Activated gamma-delta T cell (primary cell): ENCODE measurements at places on chromosomes 2 and 18.

DNA sequence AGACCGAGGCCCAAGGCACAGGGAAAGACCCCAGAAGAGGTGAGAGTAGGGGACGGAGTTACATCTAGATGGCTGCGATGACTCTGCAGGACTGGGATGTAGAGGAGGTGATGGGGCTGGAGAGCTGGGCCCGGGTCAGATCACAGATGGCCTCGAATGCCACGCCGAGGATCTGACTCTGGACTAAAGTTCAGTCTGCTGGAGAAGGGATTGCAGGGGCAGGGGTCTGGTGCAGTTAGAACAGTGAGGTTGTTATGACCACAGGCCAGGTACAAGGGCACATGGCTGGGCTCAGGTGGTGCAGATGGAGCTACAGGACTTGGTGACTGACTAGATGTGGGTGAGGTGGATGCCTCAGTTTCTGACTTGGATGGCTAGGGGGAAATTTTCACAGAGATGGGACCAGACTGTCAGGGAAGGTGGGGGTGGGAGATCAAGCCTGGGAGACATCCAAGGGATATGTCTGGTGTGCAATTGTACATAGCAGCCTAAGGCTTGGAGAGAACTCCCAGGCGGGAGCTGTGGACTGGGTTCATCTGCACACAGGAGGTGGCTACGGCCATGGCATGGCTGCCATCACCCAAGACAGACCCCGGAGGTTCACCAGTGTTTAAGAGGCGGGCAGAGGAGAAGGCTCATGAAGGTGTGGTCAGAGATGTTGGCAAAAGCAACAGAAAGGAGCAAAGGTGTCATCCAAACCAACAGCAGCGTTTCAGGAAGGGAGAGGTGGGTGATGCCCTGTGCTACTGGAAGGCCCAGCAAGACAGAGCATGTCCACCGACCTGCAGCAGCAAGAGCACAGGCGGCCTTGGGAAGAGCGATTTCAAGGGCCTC lies 66.9 kb downstream of the CIB4 start:
- DNase-seq, result no peak

GRCh38 chr18:23596183-23596582 lies 9.9 kb upstream of the NPC1 start:
- no peak for DNase-seq

GRCh38 chr2:202689459-202689858 lies 54.7 kb downstream of the FAM117B start:
- DNase-seq, result no peak

DNA sequence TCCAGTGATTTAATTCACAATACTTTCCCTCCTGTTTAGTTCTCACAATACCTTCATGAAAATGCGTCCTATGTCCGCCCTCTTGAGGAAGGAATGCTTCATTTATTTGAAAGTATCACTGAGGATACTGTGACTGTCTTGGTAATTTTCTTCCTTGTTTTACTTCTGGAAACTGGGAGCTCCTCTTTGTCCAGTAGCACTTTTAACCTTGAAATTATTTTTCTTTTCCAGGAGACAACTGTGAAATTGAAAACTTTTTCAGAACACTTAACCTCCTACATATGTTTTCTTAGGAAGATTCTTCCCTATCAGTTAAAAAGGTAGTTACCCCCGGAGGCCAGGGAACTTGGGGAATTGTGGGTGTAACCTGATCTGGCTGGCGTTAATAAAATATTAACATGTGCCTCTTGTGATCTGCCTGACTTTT lies 58.9 kb upstream of the STON1 start:
- no peak for DNase-seq

DNA sequence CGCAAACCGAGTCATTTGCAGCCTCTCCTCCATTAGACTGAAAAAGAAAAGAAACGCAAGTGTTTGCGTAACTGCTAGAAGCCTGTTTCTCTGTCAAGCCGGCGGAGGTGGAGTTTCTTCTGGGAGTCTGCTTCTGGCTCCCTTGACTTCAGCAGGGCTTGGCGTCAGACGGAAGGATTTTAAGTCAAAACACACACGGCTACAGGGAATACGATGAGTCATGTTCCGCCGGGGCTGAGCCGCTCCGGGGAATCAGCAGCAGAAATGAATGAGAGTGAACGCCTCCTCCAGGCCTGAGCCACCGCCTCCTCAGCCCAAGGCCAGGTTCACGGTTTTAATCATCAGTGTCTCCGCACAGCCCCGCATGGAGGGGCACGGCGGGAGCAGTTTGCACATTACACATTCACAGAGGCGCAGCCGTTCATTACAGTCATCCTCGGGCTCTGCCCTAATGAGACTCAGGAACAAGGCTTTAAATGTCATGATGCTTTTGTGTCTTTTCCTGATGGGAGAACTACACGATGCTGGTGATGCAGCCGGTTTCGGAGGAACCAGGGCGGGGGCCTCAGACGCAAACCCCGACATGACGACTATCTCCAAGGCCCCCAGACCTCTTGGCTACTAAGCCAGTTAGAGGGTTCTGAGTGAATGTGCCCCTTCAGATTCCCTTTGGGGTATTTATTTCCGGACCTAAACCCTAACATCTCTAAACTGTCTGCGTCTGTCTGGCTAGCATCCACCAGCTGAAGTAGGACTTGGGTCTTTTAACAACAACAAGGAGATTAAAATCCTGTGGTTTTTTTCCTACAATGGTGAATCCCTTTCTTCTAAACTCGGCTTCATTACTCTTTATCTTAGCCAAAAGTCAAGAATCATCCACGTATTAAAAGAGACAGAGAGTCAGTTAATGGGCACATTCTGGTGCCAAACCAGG lies 11.1 kb upstream of the SCG2 start:
- DNase-seq, result no peak

- no peak for DNase-seq
Observed at GRCh38 chr2:157540102-157540501, 88.6 kb downstream of the ACVR1C start.

DNA sequence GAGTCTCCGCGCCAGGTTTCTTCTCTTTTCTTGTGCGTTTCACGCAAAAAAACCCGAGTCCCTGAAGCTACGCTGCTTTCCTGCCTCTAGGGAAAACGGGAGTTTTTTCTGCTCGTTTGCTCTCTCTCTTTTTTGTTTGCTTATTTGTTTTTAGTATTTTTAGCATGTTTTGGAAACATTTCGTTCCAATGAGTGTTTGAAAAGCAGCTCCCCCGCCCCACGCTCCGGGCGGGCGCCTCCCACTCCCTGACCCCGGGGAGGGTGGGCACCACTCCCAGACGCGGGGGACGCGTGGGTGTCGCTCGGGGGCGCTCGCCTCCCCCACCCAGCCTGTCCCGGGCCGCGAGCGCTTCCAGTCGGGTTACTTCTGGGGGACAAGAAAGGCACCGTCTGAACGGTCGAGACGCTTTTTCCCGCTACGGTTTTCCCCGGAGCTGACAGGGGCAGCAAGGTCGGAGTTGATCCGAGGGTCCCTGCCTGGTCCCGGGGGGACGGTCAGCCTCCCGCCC lies 446 bp upstream of the EFHD1 start:
- DNase-seq, result no peak

DNA sequence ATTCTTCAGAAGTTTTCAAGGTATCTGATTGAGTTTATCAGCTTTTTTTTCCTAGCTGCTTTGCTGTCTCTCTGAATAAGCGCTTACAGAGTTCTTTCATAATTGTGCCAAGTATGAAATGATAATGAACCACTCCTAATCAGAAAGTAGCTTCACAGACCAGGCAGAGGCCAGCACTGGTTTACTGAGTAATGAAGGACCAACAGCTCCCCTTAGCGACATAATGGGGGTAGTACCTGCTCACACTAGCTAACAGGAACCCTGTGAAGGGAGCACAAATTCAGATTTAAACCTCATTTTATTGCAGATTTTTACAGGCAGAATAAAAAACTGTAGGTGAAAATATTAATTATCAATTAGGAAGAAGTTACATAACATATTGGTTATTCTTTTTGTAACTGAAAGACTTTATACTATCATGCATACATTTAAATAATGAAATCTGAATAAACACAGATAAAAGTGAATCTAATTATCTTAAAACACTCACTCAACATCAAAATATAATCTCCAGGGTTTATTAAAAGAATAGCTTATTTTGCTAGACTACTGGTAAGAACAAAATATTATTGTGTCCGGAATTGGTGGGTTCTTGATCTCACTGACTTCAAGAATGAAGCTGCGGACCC lies 53.7 kb upstream of the LRRC30 start:
- no peak for DNase-seq

- no peak for DNase-seq
Observed at GRCh38 chr2:235827585-235827992, 333.7 kb downstream of the AGAP1 start.

- no peak for DNase-seq
Observed at GRCh38 chr2:74267068-74267467, 68.7 kb downstream of the MTHFD2 start.

DNA sequence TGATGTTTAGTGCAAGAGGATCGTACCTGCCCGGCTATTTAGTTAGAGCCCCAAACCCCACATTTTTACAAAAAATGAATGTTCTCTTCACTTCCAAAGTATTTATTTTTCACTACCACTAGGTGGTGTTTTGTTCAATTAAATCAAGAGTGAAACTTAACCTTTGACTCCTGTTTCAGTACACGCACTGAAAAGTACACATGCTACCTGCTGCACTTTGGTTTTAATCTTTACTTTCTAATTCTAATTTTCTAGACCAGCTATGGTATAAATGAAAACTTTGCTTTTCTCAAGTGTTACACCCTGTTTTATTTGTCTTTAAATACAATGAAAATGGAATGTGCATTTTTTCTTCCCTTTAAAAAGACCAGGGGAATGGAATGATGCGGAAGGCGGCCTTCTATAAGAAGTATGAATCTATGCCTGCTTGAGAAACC lies 31.4 kb upstream of the CHN1 start:
- no peak for DNase-seq

- DNase-seq, result no peak
Observed at GRCh38 chr18:13388586-13389490, 170.3 kb downstream of the LDLRAD4 start.

- DNase-seq, result no peak
Observed at GRCh38 chr2:74690571-74690970, 36.5 kb downstream of the SEMA4F start.

DNA sequence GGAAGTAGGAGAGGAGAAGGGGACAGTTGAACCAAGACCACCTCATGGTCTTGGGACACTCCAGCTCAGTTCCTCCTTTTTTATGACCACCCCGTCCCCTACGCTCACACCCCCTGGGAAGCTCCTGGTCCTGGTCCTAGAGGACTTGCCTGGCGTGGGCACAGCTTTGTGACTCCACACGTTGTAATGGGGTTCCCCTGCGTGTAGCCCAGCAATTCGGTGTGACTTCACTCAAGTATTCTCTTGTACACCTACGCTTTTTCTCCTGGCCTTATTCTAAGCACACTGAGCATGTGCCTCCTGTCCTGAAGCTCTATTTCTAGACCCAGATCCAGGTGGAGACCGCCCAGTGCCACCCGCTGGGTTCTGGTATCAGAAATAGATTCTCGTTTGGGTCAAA lies 36.1 kb upstream of the B3GNT7 start:
- no peak for DNase-seq

GRCh38 chr18:39886136-39886535 lies 2068.9 kb upstream of the PIK3C3 start:
- no peak for DNase-seq

GRCh38 chr2:196989496-196989895 lies 63.0 kb upstream of the PGAP1 start:
- no peak for DNase-seq

GRCh38 chr2:60629305-60629662 lies 75.8 kb upstream of the BCL11A start:
- no peak for DNase-seq

DNA sequence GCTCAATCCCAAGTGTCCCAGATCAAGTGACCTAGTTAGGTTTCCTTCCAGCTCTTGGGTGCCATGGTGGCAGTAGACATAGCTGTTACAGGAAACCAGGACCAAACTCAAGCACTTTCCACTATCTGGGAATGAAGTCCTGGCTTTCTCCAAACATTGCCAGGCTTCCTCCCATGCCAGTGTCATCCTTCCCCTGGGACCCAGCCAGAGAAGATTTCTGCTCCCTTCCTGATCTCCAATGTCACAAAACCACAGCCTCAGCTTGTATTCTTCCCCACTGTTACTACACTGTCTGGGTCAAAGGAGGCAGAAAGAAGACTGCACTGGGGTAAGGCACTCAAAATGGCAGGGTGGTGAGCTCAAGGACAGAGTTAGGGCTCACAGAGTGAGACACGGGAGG lies 347.1 kb downstream of the TNS1 start:
- no peak for DNase-seq

DNA sequence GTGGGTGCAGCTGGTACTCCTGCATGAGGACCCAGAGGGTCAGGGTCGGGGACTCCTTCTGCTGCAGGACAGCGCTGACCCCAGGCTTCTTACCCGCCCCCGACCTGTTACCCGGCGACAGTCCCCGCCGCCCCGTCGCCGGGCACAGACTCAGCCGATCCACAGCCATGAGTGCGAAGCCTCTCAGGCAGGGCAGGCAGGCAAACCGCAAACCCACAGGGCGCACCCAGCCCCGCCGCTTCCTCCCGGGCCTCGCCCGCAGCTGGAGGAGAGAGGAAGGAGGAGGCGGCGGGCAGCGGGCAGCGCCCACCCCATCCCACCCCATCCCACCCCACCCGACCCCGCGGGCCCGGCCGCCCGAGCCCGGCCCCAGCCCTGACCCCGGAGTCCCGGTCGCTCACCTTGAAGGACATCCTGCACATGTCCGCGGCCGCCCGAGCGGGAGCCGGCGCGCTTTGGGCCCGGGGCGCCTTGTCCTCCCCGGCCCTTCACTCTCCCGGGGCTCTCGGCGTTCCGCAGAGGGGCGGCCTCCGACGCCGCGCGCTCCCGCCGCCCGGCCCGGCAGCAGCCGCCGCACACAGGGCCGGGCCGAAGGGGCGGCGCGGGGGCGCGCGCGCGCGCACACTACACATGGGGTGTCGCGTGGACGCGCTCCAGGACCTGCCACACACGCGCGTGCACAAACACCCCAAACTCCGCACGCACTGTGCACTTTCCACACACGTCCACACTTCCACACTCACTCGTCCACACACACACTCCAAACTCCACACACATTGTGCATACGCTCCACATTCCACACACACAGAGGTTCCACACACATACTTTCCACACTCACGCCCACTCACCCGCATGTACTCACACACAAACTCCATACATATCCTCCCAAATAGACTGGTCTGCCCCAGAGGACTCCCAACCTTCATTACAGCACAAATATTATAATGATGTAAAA lies at the start of gene ANKRD29:
TSS of gene ANKRD29 (minus strand) at position 603 of the 955 bp plus-strand sequence. CDS start at position 422, 181 bp downstream.
- DNase-seq, result peak; percentile 51

DNA sequence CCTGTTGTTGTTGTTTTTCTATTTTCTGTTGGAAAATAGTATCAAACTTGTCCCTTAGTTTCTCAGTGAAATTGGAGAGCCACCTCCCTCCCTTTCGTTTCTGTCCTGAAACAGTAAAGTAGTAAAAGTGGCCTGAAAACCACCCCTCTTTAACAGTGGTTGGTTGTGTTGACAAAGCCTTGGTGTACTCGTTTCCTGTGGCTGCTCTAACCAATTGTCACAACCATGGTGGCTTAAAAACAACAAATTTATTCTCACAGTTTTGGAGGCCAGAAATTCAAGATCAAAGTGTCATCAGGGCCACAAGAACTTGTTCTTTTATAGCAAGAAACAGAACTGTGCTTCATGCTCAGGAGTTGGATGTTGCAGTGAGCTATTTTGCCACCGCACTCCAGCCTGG lies 4.0 kb upstream of the DYSF start:
- no peak for DNase-seq
